ENCODE measurements at places on chromosomes 13 and 19. TPM values are rescaled to one million over a fixed set of nuclear protein-coding genes. Genes with fewer than 3 reads are reported as not detected.

DNA sequence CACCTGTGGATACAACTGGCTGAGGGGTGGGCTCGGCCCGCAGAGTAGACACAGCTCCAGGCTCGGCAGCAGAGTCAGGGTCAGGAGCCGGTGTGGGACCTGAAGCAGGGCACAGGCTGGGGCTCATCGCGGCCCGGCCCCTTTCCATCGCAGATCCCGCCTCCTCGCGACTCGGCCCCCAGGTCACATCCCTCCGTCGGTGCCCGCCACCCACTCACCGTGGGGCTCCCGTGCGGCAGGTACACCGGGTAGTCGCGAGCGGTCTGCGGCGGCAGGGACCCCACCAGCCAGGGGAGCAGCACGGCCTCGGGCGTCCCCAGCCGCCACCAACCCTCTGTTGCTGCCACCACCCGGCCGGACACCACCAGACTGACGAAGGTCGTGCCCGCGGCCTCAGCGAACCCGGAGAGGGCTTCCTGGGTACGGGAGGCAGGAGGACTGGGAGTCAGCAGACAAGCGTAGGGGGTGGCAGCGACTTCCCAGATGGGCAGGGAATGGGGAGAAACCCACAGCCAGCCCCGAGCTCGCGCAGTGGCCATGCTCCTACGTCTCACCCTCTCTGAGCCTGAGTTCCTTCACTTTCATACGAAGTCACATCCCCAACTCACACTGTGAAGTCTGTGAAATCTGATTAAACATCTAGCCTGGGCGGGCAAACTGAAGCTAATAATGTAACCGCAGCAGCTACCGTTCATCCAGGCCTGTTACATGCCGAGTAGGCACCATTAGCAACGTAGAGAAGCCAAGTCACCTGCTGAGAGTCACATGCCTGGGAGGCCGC lies 3.7 kb downstream of the FUZ start:
- H3K4me3 ChIP-seq = peak overlapping the region; percentile 62
- peaks cover 14% of the 10 kb centered on the region for H3K4me1 ChIP-seq
- H3K27ac ChIP-seq = no peak overlapping the region
- H3K36me3 ChIP-seq = no peaks in the 10 kb centered on the region

Gene PRR20D
- total RNA-seq = not detected

Gene KLF2
- total RNA-seq = not detected

- no peaks in the 10 kb centered on the region for H3K36me3 ChIP-seq
- H3K4me1 ChIP-seq = no peaks in the 10 kb centered on the region
- no peak for DNase-seq
Measured at GRCh38 chr13:34767778-34768177, 174.3 kb upstream of the NBEA start.
